AG08395 (cell line): ENCODE measurements at places on chromosomes 2 and 18.

DNA sequence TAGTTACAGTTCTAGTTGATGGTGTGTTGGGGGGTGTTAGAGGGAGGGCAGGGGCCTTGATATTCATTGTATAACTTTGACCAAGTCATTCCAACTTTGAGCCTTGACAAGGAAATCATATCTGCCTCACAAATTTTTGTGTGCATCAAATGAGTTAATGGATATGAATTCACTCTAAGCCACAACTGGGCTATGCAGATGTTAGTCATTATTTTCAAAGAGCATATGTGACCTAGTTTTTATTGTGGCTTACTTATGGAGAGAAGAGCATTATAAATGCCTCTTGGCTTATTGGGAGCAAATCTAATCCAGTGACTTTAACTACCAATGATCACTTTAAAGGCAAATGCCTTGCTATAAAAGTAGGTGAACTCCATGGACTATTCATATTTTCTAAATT, 250.2 kb downstream of the LPIN1 start:
- DNase-seq = peak; percentile 45

- no peak for DNase-seq
Observed at GRCh38 chr18:35051641-35052377, 10.6 kb downstream of the MAPRE2 start.

DNA sequence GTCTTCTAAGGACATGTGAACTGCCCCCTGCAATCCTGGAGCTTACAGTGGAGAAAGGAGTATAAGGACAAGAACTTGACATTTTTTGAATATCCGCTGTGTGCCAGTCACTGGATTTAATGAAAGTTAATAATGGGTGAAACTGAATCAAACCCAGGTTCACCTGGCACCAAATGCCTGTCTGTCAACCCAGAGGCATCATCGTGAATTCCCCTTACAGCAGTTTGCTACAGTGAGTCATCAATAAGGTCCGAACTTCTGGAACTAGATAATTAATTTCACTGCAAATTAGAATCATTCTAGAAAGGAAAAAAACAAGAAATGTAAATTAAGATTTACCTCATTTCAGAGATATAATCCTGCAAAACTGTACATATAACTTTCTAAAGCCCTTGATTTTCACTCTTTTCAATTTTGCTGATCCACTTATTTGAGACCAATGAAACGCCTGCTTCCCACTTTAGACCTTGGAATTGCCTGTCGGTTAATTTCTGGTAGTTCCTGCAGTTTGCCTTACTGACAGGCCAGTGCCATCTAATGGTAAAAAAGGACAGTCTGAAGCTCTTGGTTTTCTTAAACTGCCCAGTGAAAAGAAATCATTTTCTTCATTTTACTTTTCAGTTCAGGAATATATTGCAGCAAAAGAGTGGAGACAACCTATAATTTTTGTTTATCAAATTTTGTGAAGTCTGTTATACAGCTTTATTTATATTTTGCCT, 8.2 kb downstream of the DSG2 start:
- DNase-seq = no peak

- no peak for DNase-seq
Observed at GRCh38 chr2:660029-660428, 17.2 kb downstream of the TMEM18 start.

- DNase-seq = no peak
Observed at GRCh38 chr2:22991844-22992243, 393.1 kb upstream of the KLHL29 start.

DNA sequence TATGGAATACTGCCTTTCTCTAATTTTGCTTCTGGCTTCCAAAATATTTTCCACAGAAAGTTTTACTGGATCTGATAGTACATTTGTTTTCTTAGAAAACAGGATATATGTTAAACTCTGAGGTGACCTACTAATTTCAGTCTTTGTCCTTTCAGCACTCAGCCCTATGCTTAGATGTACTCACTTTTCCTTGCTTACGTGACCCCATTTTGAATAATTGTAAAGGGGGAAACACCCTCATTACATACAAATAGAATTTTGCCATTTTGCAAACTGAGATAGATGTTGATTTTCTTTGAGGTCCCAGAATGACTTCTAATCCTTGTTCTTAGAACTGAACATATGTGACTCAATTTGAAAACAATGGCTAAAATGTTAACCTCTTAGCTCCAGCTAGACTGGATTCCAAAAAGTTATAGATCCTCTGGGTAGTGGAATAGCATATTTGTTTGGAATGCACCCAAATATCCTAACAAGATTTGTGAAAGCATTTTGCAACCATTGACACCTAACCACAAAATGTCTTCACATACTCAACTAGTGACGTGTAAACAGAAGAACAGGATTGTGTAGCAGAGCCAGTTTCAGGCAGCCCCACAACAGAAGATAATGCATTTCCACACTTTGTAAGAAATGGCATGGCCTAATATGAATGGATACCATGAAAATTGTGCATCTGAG, 44.8 kb upstream of the EHBP1 start:
- peak; percentile 72 for DNase-seq
